Stimulated activated CD4-positive, alpha-beta T cell treated with anti-CD3 and anti-CD28 coated beads, Interleukin-2, amount 100 ng/mL, for 4 hours (primary cell): ENCODE measurements at places on chromosomes 11 and 22.
A peak's percentile ranks its signal among the peaks of the same experiment; 100 is the strongest.

- no peak for DNase-seq
Observed at GRCh38 chr11:64998141-64998540, 1.4 kb upstream of the BATF2 start.

GRCh38 chr11:103031834-103032233, 60.1 kb downstream of the DCUN1D5 start:
- DNase-seq, result no peak

DNA sequence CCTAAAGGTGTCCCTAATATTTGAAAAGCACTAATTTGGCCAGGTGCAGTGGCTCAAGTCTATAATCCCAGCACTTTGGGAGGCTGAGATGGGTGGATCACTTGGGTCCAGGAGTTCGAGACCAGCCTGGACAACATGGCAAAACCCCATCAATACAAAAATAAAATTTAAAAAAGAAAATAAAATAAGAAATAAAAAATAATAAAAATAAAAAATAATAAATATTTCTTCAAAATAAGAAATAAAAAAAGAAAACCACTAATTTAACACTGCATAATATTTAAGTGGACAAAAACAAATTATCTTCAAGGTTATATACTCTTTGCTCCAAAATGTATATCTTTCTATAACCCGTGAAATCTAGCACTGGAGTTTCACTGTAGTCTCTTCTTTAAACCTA, 32.9 kb downstream of the CPT1A start:
- DNase-seq, result no peak

- no peak for DNase-seq
Observed at GRCh38 chr11:69394234-69394868, 87.1 kb upstream of the LINC01488 start.

DNA sequence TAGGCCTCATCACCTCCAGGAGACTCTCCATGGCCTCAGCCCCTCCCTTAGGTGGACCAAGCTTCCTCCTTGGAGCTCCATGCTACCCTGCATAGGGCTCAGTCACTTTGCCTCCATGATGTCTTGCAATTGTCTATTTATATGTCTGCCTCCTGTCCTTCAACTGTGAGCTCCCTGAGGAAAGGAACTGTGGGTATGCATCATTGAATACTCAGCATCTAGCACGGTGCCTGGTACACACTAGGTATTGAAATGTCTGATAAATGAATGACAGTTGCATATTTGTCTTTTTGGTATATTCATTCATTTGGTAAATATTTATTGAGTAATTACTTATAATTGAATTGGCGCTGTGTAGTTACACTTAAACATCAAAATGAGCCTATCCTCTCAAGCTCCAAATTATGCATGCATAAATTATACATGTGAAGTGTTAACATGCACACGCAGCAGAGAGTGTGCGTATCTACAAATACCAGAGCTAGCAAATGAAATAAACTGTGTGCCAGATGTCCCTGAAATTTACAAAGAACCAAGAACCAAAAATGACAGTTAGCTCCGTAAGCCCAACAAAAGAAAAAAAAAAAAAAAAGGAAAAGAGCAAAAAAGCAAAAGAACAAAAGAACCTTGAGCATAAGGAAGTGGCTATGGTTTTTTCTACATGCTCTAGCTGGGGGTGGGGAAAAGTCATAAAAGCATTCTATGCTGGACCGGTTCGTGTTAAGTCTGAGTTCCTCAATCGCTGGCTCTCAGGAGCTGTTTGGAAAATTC, 25.2 kb downstream of the GRAP2 start:
- DNase-seq, result no peak

- DNase-seq, result peak; percentile 94
Observed at GRCh38 chr11:22625448-22626287, at the start of gene FANCF. Gene FANCF (minus strand): TSS chr11:22625823. CDS start chr11:22625810, 13 bp downstream.

DNA sequence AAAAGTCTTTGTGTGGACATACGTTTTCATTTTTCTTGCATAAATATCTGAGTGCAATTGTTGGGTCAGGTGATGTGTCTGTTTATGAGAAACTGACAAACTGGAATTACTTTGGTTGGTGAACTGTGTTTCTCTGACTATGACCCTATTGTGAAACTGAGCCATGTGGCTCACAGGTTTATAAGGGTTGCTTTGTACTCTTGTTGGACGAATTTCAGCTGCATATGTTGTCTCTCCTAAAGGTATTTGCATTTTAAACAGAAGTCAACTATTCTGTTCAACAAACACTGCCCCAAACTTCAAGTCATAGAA, 34.4 kb upstream of the RASD2 start:
- no peak for DNase-seq

DNA sequence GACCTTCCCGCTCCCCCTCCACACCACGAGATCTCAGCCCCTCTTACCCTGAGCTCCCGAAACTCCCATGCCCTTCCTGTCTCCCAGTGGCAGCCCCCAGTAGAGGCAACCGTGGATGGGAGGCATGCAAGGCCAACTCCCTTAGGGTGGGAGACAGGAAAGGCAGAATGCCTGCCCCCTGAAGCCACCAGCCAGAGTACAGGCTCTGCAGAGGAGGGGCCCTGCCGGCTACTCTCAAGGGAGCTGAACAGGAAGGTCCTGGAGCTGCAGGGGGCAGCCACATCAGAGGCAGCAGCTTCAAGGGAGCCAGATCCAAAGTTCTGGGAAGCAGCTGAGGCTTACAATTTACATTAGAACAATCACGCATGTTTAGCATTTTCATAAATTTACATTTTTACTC, 38.3 kb downstream of the PDE2A start:
- DNase-seq, result no peak

DNA sequence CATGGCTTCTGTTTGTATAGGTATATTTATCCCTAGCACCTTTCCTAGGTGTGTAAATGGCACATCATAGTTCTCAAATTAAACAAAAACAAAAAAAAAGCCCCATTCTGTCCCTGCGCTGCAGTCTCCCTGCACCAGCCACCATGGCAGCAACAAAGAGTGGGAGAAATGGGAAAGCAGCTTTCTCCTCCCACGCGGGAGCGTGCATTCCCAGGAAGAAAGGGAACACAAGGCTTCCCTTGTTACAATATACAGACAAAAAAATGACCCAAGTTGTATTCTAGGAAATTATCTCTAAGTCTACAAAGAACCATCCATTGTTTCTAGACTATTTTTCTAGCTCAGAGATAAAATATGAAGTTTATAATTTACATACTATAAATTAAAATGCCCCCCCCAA, 16.1 kb upstream of the TMPRSS5 start:
- DNase-seq, result no peak

GRCh38 chr22:39664485-39665200, 94.1 kb downstream of the CACNA1I start:
- DNase-seq, result peak; percentile 13

- no peak for DNase-seq
Observed at GRCh38 chr11:57426439-57426928, 437 bp downstream of the SLC43A3 start.

DNA sequence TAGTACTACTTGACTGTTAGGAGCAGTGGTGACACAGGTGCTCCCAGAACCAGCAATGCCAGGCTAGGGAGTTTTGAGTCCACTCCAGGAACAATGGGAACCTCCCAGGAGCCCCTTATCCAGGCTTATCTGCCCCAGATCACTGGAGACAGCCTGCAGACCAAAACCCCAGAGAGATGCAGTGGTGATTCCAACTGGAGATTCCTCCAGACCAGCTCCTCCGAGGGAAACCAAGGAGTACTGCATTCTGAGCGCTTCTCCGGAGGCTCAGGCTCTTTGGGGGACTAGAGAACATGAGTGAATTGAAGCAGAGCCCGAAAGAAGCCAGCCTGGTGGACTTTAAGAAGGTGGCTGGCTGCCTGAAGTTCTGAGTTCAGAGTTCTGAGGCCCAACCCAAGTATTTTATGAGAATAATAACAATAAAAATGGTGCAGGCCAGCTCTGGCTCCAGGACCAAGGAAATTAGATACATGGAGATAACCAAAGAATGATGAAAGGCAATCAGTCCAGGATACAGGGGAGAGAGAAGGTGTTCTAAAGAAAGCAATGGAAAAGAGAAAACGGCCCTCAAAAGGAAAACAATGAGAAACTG, 1.3 kb upstream of the TMEM25 start:
- DNase-seq, result no peak
